Activated CD4-positive, alpha-beta T cell treated with anti-CD3 and anti-CD28 coated beads, Interleukin-10, Interleukin-2, amounts not matched to agents 100 ng/mL and 50 ng/mL, durations not matched to agents 16 hours and 8 hours (primary cell): ENCODE measurements at places on chromosomes 4 and X.

- no peak for DNase-seq
These were observed 273.8 kb upstream of the CLNK start for GRCh38 chr4:10958226-10958856.

DNA sequence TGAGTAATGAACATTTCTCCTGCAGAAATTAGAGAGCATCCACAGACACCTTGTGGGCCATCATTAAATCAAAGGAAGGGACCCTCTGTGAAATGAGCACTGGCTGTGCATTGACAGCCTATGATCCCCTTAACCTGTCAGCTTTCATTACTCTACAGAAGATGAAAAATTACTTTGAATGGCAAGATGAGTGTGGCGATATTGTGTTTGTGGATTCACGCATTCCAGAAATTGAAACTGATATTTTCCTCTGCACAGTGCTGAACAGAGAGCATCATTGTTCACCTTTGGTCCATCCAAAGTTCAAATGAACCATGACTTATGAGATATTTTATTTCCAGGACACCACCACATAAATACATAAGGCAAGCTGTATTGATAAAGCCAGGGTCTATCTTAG, 374.8 kb upstream of the ANXA10 start:
- no peak for DNase-seq

- DNase-seq, result no peak
These were observed 7.8 kb upstream of the ZNF718 start for GRCh38 chr4:116499-116898.

DNA sequence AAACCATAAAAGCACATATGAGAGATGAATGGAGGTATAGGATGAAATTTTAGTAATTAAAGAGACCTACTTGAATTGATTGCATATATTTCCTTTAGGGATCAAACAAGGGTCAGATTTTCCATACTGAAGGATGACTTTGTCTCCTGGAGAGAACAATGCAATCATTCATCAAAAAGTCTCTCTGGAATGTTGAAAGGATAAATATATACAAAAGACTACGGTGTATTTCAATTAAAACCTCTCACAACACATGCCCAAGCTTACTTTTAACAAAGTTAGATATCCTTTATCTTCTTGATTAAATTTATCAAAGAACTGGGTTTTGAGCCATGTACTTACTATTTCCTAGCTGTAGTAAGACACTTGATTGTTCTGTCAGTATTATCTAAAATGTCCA, 36.8 kb upstream of the ADH7 start:
- DNase-seq, result no peak

DNA sequence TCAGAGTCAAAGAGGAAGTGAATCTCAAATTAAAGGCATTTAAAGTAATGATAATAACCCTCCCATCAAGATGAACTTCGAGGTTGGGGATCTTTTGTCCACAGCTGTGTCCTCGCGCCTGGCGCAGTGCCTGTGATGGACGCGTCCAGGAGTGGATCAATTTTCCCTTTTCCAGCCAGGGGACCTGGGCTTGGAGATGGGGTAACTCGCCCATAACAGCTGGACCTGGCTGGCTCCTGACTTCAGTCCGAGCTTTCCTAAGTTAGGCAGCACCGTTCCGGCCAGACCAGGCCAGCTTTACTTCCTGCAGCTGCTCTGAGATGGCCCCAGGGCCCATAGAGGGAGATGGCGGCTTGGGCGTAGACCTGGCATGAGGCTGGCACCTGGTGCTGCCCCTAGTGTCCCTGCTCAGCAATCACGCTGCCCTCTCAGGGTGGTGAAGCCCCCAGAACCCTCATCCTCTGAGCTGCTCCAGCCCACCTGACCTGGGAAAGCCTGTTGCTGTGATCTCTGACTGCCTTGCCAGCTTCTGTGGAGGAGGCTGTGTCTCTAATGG, 23.9 kb downstream of the ADRA2C start:
- no peak for DNase-seq

DNA sequence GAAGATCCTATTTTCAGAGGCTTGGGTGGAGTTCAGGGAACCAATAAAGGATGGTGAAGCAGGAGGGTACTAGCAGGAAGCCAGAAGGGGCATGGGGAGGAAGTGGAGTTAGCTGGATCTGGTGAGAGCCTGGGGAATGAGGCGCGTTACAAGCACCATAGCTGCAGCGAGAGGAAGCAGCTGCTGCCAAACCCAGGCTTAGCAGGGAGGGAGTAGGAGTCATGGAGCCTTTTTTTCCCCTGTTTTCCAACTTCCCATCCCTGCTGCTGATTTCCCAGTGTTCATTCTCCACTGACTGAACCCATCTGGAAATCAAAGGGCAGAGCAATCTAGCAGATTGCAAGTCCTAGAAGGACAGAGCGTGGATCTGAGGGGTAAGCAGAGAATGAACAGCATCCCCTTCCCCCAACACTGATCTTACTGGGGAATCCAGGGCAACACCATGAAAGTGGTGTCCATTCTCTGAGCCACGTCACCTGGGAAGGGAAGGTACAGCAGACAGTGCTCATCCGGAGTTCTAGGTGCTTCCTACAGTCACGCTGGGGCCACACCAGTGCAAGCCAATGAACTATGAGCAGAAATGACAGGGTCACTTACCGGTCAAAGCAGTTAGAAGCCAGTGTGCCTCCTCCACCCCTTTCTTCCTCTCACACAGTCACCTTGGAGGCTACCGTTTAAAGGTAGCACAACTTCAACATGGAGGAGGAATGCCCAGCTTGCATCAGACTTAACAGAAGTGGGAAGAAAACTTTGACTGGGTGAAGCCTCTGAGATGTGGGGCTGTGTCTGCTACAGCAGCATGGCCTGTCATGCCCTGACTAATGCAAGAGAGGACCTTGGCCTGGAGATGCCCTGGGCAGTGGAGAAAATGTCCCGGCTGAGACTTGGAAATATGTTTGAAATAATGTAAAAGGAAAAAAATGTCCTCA, 36.7 kb downstream of the SMIM20 start:
- no peak for DNase-seq

DNA sequence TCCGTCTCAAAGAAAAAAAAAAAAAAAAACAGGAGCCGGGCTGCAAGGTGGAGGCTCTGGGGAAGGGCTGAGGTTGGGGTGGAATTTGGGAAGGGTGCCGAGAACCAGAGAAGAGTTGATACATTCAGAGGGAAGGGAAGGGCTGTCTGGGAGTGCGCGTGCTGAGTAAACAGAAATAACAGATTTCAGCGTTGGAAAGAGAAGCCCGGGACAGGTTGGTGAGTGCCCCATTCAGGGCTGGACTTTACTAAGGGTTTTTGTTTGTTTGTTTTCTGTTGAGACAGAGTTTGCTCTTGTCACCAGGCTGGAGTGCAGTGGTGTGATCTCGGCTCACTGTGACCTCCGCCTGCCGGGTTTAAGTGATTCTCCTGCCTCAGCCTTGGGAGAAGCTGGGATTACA, 1.7 kb upstream of the IL3RA start:
- DNase-seq, result no peak
